ENCODE measurements at places on chromosomes 6 and 20.

DNA sequence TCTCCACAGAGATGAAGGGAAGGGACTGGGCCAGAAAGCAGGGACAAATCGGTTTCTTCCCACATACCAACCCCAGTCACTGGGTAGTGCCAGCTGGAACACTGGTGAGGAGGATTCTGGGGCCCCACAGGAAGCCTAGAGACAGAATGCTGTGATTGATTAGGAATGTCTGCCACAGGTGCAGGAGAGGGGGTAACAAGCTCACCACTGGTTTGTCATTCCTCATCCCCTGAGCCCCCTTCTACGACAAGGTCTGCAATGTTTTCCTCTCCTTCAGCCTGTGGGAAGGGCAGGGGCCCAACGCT, 89.8 kb downstream of the PREX1 start:
- no peak for DNase-seq

- DNase-seq = no peak
Observed at GRCh38 chr6:37456816-37457560, 24.0 kb downstream of the CMTR1 start.

GRCh38 chr6:140544431-140544830, 1170.0 kb upstream of the CITED2 start:
- DNase-seq = no peak

- no peak for DNase-seq
Observed at GRCh38 chr6:118335325-118335816, 212.7 kb upstream of the PLN start.

DNA sequence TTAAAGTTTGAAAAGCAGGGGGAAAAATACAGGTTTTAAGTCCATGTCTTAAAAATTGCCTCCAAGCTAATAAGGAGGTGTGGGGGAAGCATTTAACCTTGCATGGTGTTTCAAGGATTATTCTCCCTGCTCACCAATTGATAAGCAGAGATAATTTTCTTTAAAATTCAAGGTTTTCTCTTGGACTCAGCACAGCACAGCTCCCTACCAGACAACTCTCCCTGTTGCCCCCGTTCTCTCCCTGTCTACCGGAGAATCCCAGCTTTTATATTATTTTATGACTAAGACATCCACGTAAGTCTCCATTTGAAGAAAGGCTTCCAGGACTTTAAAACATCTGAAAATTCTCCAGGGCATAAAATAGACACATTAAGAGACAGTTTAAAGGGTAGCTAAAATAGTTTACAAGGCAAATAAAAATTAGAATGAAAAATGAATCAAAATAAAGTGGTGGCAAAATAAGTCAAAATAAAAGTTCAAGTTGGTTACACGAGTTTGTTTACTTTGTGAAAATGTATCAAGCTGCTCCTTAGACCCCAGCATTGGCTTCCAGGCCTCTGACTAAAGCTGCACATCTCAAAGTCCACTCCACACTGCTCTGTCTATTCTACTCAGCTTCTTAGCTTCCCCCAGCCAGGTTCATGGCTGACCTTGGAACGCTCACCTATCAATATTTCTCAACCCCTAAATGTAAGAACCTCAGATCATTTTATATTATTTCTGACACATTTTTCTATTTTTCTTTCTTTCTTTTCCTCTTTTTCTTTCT, 188.6 kb upstream of the PLCB4 start:
- DNase-seq = no peak

DNA sequence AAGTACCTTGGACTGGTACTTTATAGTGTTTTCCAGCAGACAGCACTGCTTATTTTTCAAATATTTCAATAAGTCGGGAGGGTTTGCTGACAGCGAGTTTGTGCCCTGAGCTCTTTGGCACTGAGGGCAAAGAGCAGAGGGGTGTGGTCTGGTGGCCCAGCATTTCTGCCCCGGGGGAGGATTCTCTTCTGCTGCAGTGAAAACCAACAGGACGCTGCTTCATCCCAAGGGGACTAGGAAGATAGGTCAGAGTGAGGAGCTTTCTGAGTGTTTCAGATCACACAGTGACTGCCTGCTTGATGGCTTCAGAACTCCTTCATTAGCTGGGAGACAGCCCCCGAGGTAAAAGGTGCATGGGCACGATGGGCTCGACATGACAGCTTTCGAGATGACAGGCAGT, 8.6 kb downstream of the ULBP2 start:
- no peak for DNase-seq

DNA sequence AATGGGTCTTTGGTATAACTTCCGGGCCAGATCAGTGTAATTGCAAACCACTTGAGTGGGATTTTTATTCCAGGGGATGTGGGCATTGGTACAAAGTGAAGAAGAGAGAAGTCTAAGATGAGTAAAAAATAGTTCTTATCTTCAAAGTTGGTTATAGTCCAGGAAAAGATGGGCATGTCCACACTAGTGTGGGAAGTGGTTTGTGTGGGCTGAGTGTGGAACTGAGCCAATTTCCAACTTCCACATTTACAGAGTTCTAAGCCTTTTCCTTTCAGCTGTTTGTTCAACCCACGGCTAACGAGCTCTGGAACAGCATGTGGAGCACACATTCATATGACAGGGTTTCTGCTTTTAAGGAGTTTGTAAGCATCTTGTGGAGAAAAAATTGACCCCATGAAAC, 72.3 kb upstream of the IFNGR1 start:
- DNase-seq = no peak

GRCh38 chr6:129787816-129788215, 73.3 kb downstream of the TMEM244 start:
- no peak for DNase-seq

- DNase-seq = no peak
Observed at GRCh38 chr20:53840532-53840931, 229.9 kb downstream of the BCAS1 start.

DNA sequence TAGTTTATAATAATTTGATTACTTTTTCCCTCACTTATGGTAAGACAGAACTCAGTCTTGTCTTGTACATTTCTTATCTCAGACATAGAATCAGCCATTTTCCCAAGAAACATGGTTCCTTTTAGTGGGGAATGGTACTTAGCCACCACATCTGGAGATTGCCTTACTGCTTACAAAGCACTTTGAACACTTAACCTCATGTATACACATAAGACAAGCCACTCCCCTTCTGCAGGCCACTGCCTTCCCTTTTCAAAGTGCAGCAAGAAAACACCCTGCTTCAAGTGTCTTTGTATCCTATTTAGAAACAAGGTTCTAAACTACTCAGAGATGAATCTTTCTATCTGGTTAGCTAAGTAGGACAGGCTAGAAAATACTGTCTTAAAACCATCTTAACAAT, 159.2 kb downstream of the UBE3D start:
- DNase-seq = no peak

GRCh38 chr6:131914234-131914633, 36.9 kb downstream of the CCN2 start:
- DNase-seq = no peak

GRCh38 chr6:143711714-143712113, 33.9 kb downstream of the PHACTR2 start:
- DNase-seq = no peak

DNA sequence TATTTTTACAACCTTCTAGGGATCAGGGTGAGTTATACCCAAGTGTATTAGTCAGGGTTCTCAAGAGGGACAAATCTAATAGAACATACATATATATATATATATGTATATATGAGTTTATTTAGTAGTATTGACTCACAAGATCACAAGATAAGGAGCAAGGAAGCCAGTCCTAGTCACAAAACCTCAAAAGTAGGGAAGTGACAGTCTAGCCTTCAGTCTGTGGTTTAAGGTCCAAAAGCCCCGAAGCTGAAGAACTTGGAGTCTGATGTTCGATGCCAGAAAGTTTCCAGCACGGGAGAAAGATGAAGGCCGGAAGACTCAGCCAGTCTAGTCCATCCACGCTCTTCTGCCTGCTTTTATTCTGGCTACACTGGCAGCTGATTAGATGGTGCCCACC, 632.7 kb upstream of the AGPAT4 start:
- DNase-seq = no peak
